ENCODE measurements at places on chromosomes 4 and X.
A peak's percentile ranks its signal among the peaks of the same experiment; 100 is the strongest.

DNA sequence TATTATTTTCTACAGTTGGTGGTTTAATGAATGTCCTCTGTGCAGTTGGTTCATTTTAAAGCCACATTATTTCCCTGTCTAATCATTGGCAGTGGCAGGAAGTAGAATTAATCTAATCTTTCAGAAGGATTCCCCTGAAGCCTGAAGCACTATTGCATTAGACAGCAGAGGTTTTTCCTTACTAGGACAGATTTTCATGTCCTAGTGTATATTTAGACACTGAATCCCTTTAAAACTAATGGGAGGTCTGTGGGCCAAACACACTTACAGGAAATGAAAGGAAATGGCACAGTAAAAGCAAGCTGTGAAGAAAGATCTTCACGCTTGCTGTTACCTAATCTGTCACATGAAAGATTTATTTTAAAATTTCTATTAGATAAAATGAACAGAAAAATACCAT is 165.2 kb downstream of the SLC39A8 start:
- no peak for DNase-seq

DNA sequence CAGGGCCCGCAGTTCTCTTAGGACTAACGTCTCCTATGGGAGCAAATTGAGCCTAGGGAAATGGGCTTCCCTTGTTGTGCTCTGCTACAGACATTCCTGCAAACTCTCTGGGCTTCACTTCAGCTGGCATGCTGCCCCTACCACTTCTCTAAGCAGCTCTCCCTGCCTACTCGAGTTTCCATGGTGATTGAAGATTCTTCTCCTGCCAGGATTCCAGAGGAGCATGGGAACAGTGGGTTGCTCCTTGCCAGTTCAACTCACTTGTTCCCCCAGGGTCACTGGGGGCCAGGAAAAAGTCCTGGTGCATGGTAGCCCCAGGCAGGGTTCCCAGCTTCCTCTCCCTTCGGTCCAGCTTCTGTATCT is 21.1 kb upstream of the WDR17 start:
- no peak for DNase-seq

DNA sequence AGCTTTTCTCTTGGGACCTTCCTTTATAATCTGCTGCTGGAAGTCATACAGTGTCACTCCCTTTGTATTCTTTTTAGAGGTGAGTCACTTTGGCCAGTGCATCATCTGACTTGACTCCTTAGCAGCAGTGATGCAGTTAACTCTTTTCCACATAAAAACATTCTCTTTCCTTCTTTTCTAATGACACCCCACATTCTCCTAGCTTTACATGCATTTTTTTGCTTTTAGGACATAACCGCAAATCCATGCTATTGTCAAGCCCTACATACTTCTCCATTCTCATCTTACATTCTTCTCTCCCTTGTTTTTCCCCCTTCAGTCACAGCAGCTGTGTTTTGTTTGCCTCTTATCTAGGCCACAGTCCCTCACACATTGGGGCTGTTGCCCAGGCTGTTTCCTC is 55.1 kb downstream of the ZNF330 start:
- no peak for DNase-seq

- DNase-seq: no peak
These were observed 59.1 kb downstream of the IGFBP7 start for GRCh38 chr4:57051095-57051494.

DNA sequence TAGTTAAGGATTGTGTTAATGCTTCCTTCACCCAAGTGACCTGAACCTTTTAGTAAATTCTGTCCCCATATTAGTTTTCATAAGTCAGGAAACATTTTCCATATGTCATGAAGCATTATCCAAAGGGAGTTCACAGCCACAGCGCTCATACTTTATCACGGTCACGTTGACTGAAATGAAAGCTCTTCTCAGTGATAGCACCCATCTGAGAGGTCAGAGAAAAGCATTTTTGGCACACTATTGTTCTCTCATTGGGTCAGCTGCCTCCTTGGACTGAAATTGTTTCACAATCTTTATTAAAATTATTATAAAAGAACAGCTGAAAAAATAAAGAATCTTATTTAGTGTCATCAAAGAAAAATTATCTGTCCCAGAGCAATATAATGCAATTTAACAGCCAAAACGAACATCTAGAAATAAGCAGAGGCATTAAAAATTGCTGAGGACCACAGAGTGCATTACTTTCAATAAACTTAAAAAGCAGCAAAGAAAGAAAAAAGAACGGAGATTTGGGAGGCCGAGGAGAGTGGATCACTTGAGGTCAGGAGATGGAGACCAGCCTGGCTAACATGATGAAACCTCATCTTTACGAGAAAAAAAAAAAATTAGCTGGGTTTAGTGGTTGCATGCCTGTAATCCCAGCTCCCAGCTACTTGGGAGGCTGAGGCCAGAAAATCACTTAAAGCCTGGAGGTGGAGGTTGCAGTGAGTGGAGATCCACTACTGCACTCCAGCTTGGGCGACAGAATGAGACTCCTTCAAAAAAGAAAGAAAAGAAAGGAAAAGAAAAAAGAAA is 680.8 kb upstream of the FAM241A start:
- no peak for DNase-seq

DNA sequence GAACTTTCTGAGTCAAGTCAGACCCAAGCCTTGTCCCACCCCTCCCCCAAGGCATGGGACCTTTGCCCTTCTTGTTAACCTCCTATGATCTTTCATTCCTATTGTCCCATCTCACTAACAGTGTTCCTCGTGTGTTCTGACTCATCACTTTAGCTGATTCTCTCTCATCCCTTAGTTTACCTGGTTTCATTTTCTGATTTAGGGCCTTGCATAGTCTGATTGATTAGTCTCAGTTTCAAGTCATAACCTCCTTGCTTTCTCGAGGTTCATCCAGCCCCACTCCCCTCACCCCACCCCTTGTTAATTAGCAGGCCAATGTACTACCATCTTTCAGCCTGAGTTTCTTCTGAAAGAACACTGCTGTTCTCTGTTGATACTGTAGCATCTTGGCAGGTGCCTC is 517.4 kb downstream of the RPA4 start:
- DNase-seq: no peak

DNA sequence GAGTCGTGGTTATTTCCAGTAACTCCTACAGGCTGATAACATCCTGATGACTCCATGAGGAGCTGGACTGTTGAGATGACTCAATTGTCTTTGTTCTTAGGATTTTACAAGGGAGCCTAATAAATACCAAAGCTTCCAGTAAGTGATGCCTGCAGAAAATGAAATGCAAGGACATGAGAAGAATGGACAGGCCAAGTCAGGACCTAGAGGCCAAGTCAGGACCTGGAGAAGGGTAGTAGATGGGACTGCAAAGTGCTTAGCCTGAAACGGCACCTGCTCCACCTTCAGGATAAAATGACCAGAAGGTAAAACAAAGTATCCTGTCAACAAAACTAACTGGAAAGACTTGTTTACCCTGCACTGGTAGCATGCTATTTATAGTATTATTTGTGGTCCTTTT is 6.4 kb upstream of the SLC10A6 start:
- no peak for DNase-seq

- DNase-seq: no peak
These were observed 82.9 kb downstream of the LAS1L start for GRCh38 chrX:65451663-65452062.

- no peak for DNase-seq
These were observed 321.0 kb downstream of the OPHN1 start for GRCh38 chrX:68112321-68112720.

GRCh38 chr4:119647558-119647957 is 19.0 kb upstream of the PDE5A start:
- no peak for DNase-seq

GRCh38 chr4:184473499-184474262 is 669 bp downstream of the IRF2 start:
- DNase-seq: peak; percentile 51

GRCh38 chrX:104618106-104618895 is 52.3 kb downstream of the IL1RAPL2 start:
- DNase-seq: no peak

GRCh38 chr4:149765630-149766029 is 50.0 kb downstream of the IQCM start:
- no peak for DNase-seq

- no peak for DNase-seq
These were observed 1537.0 kb downstream of the C4orf33 start for GRCh38 chr4:130632731-130633604.

DNA sequence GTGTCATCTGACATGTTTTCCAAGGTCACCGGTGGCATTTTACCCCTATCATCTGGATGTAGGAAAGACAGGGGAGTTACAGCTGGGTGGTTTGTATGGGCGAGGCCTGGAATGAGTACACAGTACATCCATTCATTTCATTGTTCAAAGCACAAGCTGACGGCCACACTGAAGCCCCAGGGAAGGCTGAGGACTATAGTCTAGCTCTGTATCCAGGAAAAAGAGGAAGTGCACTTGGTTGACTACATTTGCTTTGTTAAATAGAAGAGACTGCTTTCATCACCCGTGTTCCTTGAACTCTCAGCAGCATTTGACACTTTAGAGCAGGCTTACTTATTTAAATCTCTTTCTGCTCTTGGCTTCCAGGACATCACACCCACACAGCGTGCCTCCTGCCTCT is 1041.0 kb upstream of the TENM3 start:
- DNase-seq: no peak

- DNase-seq: no peak
These were observed 155.7 kb upstream of the LEF1 start for GRCh38 chr4:108324450-108324849.

GRCh38 chrX:46710927-46711623 is 47.8 kb downstream of the SLC9A7 start:
- DNase-seq: no peak

- DNase-seq: no peak
These were observed 154.6 kb downstream of the CCSER1 start for GRCh38 chr4:90281541-90282355.

GRCh38 chr4:74501579-74501978 is 56.6 kb downstream of the AREG start:
- DNase-seq: no peak

GRCh38 chr4:39025552-39026085 is 6.6 kb downstream of the TMEM156 start:
- DNase-seq: no peak

DNA sequence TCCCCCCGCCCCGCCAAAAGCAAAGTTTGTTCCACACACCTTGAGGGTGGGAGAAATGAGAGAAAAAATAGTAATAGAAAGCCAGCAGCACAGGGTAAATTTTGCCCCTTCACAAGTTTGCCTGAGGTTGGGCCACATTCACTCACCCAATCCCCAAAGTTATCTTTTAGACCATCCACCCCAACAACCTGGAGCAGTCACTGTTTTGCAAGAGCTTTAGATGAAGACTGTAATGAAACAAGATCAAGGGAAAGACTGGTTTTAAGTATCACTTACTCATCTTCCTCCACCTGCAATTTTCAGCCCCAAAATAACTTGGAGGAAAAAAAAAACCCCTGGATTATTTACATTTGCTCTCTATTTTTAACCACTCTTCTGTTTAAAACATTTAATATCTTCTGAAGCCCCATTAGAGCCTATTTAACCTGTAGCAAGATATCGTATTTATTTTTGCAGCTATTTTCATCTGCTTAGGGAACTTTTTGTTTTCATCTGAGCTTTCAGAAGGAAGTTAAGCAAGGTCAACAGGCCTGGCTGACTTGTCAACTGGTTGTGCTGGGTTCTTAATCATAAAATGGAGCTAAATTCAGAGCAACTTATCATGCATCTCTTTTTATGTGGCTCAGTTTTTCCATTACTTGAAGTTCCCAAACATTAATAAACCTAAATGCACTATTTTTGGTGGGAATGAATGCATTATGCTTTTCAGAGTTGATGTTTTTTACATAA is 24.6 kb upstream of the TBL1X start:
- DNase-seq: no peak

DNA sequence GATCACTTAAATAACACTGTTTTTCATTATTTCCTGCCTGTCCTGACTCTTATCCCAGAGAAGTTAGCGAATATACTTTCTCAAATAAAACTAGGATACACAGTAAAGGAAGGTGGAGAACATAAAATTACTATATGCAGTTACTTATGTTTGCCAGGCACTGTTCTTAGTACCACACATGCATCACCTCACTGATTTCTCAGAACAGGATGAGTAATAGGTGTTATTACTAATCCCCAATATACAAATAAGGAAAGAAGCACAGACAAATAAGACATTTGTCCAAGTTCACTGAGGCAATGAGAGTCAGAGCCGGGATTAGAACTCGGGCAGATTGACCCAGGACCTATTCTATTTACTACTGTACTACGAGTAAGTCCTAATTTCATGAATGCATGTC is 91.7 kb downstream of the CORIN start:
- DNase-seq: no peak

- no peak for DNase-seq
These were observed 60.2 kb upstream of the CBR4 start for GRCh38 chr4:169070071-169070894.

GRCh38 chr4:108433832-108434231 is 186.5 kb upstream of the RPL34 start:
- peak; percentile 21 for DNase-seq

DNA sequence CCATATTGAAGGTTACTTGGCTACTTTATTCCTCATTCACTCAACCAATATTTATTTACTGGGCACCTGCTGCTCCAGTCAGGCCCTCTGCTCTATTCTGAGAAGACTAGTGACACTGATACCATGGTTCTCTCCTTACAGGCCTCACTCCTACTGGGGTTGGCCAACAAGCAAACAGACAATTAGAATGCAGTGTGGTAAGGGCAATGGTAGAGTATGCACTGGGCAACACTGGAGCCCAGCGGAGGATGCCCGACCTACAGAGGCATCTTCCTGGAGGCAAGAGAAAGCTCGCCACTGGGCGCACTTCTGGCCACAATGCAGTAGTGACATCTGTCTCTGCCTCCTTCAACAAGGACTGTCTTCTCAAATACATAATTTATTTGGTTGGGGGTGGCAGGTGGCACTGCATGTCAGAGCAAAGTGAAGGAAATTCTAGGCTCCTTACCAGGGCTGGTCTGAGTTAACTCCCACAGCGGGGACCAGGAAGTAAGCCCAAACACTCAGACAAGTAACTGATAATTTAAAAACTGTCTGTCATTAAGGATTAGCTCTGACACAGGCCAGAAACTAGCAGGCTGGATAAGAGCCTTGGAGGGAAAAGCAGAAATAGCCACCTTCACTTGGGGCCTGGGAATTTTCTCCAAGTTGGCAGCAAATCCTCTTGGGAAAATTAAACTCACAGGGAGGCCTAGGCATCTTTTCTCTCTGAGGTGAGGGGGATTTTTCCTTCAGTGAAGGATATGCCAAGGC is 150.7 kb upstream of the EOLA2 start:
- DNase-seq: no peak

Measured in T-cell (primary cell).